ENCODE measurements at places on chromosomes 13 and 19. TPM values are rescaled to one million over a fixed set of nuclear protein-coding genes. Genes with fewer than 3 reads are reported as not detected.

The C5AR2 gene
- 0.29 TPM for total RNA-seq

The LRRC8E gene
- total RNA-seq = 2.1 TPM

The PLPPR3 gene
- 3.4 TPM for total RNA-seq

- peak; percentile 75 for DNase-seq
Observed at GRCh38 chr19:45767881-45768654, 984 bp downstream of the SIX5 start.

DNA sequence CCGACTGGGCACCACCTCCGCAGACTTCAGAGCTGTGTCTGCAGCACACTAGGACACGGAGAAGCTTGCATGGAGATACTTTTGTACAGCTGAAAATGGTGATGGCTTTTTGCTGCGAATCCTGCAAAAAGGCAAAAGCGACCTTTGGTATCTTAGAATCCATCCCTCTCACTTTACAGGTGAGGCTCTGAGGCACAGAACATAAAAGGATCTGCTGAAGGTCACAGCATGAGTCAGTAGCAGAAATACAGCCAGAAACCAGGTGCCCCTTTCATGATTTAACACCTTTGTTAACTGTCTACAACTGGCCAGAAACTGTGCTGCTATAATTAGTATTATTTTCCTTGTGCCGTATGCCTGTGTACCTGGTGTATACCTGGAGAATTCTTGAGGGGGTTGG is 48.3 kb downstream of the EFNB2 start:
- DNase-seq = no peak

- DNase-seq = no peak
Observed at GRCh38 chr13:21846605-21847004, 175.7 kb downstream of the FGF9 start.

GRCh38 chr19:55347442-55348009 is 7.0 kb downstream of the COX6B2 start:
- no peak for DNase-seq

DNA sequence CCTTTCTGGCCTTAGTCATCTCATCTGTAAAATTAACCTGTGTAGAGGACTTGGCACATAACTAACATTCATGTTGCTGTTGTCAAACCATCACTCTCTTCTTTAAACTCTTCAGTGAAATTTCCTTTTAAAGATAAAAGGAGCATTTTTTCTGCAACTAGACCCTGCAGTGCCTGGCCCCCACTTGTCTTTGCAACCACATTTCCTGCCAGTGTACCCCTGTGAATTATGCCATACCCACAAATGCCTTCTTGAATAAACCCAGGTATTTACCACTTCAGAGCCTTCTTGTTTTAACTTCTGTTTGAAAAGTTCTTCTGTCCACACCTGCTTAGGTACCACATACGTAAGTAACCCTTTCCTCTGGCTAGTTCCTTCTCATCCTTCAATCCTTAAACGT is 118.8 kb downstream of the CDK8 start:
- DNase-seq = no peak

DNA sequence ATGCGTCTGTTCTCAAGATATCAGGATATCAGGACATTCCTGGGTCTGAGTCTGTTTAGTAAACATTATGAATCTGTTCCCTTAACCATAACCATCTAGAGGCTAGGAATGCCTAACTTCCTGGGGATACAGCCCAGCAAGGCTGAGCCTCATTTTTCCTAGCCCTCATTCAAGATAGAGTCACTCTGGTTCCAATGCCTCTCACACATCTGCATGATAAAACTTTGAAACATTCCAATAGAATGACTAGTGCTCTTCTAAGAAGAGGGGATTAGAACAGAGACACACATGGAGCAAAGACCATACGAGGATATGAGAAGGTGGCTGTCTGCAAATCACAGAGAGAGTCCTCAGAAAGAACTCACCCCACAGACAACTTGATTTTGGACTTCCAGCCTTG is 20.6 kb upstream of the CABP5 start:
- DNase-seq = no peak

DNA sequence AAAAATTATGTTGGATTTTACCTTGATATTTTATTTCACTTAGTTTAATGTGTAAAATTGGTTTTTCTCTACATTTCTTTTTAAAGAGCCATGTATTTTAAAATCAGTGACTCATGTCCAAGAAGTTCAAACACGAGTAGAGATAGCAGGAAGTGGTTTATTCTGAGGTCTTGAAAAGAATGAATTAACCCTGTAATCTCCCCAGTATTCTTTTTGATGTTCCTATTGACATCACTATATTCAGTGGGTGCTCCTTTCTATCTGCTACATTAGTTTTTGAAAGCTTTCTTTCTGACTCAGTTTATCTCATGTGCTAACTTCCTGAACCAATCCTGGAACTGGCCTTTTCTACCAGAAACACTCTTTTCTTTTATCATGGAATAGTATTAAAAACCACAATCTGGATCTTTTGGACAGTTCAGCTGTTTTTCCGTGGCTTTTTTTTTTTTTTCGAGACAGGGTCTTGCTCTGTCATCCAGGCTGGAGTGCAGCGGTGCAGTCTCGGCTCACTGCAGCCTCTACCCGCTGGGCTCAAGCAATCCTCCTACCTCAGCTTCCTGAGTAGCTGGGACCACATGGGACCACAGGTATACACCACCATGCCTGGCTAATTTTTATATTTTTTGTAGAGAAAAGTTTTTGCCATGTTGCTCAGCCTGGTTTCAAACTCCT is 114.9 kb downstream of the PCCA start:
- no peak for DNase-seq

DNA sequence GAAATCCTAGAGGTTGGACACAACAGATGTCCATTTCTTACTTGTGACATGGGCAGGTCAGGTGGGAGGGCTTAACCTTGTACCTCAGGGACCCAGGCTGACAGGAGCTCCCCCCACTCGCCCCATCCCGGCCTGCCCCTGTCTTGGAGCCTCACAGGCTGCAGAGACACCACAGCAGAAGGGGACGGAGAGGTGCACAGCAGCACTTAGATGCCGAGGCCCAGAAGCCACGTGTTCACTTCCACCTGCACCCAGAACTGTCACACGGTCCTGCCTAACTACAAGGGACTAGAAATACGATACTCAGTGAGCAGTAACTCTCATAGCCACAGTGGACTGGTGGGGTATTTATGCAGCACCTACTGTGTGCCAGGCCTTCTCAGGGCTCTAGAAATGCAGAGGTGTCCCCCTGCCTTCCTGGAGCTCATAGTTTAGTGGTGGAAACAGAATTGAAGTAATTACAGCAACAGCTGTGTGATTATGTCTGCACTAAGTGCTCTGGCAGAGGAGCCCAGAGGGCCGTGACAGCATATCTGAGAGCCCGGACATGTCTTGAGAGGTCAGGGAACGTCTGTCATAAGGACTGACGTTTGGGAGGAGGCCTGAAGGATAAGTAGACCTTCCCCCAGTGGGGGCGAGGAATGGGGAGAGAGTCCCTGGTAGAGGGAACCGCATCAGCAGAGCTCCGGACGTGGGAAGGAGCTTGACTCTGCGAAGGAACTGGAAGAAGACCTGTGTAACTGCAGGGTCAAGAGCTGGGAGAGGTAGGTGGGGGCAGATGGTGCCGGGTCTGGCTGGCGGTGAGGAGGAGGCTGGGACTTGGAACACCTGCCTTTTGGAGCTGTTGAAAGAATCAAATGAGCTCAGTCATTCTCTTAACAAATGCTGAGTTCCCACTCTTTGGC is 130.0 kb downstream of the SIPA1L3 start:
- no peak for DNase-seq

DNA sequence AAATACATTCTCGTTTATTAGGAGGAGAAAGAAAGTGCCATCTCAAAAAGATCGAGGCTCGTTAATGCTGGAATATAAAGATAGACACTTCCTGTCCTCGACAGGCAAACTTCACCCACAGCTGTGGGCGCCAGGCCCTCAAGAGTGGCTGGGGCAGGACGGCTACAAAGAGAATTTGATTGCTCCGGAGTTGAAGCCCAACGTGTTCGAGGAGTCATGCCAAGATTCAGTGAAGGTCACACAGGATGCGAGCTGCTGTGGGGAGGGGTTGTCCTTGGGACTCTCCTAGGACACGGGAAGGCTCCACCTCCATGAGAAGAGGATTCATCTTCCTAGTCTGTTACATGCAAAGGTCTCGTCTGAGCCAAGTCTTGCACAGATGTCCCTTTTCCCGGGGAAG is 16.3 kb upstream of the PTPRS start:
- DNase-seq = no peak

DNA sequence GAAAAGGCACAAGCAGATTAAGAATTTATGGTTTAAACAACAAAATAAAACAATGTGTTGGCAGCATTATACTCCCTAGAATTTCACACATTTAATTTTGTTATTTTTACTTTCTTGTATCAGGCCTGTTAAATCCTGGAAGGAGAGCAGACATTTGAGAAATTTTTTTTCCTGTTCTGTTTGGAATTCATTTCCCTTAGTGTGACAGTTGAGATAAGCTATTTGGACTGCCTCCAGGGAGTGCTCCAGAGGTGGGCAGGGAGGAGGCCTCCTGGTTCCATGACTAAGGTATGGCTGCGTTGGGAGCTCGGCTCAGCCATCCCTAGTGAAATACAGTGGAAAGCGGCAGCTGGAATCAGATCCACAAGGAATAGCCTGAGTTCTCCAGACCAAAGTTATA is 185.7 kb downstream of the KCNRG start:
- no peak for DNase-seq

All from uterus (tissue), 4 donors.